GOT3 (cell line): ENCODE measurements at places on chromosomes 11 and 22.

GRCh38 chr11:45664376-45665205 lies 831 bp downstream of the CHST1 start:
- no peak for DNase-seq

GRCh38 chr11:85699957-85700741 lies 14.2 kb upstream of the CCDC89 start:
- no peak for DNase-seq

DNA sequence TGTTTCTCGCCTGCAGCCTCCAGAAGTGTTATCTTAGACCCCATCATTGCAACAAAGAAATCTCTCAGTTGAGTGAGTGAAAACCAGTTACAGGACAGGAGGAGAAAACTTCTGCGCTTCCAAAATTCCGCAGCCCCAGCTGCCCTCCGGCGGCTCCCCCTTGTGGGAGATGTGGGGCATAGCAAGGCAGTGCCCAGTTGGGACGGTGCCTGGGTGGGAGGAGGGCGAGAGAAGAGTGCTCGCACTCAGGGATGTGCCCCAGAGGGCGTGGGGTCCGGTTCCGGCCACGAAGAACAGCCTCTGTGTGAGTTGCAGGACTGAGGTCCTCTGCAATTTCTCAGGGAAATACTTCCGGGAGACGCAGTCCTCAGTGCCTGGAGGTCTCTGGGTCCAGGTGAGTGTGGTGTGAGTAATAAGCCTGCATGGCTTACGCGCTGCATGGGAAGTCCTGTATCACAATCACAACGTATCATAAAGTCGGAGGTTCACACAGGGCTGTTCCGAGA lies 87.0 kb upstream of the BLID start:
- DNase-seq: peak; percentile 11

- no peak for DNase-seq
Observed at GRCh38 chr11:133921513-133921912, 35.3 kb downstream of the IGSF9B start.

DNA sequence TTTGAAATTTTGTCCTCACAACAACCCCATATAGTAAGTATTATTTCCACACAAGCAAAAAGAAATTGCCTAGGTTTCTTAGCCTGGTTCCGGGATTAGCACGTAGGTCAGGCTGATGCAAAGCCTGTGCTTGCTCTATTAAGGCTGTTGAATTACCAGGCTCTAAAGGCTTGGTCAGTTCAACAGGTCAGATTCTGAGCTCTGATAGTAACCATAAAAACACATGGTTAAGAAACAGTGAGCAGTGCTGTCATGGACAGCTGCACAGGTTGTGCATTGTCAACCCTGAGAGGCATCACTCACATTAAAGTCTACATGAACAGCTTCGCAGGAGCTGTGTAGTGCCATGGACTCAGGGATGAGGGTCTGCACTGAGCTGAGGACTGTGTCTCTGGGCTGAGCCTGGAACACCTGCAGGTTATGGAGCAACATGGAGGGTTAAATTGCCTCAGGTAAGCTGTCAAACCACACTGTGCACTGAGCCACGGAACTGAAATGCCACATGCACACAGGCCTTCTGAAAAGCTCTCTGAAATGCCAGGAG lies 98.0 kb downstream of the PIWIL4 start:
- DNase-seq: no peak

DNA sequence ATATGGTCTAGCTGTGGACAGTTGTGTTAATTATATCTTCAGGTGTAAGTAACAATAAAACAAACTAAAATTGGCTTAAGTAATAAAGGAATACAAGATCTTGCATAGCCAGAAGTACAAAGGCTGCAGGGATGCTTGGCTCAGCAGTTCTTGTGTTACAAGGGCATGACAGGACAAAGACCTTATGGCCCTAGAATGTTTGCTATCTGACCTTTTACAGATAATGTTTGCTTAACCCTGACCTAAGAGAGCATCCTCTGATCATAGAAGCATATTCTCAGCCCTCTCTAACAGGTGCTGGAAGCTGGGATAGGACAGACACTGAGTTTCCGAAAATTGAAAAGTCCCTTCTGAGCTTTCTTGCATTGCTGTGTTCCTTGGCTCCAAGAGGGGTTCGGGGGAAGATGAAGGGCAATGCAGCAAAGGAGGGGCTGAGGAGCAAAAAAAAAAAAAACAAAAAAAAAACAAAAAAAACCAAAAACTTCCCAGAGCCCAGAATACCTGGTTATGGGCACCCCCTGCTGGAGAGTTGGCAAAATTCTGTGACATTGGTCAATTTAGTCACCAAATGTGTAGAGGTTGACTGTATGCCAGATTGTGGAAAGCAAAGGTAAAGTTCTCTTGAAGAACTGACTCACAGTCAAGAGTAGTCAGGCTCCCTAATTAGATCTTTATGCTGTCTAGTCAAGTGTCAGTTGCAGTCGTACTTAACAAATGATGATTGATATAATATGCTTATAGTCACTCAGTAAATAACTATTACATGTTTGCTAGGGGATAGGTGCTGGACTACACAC lies 10.4 kb upstream of the HIKESHI start:
- DNase-seq: no peak

DNA sequence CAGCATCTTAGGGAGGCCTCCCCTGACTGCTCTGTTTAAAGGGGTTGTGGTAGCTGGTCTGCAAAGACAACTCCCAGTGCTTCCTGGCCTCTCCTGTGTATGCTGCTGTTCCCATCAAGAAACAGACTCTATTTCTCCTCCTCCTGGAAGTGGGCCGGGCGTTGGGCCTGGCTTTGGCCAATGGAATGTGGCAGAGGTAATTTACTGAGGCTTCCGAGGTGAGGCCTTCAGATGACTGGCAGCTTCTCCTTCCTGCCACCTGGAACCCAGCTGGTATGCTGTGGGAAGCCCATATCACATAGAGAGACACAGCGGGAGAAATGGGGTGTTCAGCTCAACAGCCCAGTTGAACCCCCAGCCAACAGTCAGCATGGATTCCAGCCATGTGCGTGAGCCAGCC lies 25.1 kb upstream of the EIF3D start:
- DNase-seq: no peak

DNA sequence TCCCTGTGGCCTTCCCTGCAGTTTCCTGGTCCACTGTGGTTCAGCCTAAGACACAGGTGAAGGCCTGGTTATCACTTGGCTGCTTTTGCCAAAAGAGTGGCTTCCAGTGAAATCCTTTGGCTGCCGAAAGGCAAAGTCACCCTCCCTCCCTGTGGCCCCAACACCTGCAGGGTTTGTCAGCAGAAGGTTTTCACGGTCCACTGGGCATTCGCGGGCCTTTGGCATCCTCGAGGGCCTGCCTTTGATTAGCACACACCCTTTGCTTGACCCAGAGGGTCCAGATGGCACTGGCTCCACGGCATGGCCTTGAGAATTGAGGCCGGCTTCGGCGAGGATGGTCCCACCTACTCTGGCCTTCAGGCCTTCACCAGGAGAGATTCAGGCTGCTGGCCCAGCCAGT lies 35.3 kb downstream of the RTN4R start:
- DNase-seq: no peak

DNA sequence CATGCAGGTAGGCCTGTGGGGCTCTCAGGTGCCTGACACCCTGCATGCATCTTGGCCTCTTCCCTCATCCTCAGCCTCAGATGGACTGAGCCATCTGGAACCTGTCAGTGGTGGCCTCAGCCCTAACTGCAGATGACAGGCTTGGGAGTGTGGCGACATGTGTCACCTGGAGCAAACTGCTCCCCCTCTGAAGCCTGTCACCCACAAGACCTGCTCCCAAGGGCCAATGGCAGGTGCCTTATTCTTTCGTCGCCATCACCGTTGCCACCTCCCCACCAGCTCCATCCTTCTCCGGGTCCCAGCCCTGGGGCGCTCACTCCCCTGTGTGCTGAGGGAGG lies 3.6 kb upstream of the SEPTIN5 start:
- DNase-seq: no peak

DNA sequence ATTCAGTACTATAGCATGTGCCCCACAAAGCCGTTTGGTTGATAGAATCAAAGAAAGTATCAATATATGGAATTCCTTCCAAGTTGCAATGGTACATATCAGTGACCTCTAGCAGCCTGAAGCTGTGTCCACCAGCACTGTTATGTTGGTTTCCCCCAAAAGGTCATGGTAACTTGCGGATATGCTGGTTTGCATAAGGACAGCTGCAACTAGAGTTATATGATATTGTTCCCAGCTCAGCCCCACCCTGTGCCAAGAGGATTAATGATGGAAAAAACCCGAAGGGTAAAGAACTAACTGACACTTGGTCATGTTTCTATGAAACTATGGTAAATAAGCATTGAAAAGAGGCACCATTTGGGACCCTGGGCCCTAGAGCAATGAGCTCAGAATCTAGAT lies 93.5 kb downstream of the PDHX start:
- DNase-seq: no peak

DNA sequence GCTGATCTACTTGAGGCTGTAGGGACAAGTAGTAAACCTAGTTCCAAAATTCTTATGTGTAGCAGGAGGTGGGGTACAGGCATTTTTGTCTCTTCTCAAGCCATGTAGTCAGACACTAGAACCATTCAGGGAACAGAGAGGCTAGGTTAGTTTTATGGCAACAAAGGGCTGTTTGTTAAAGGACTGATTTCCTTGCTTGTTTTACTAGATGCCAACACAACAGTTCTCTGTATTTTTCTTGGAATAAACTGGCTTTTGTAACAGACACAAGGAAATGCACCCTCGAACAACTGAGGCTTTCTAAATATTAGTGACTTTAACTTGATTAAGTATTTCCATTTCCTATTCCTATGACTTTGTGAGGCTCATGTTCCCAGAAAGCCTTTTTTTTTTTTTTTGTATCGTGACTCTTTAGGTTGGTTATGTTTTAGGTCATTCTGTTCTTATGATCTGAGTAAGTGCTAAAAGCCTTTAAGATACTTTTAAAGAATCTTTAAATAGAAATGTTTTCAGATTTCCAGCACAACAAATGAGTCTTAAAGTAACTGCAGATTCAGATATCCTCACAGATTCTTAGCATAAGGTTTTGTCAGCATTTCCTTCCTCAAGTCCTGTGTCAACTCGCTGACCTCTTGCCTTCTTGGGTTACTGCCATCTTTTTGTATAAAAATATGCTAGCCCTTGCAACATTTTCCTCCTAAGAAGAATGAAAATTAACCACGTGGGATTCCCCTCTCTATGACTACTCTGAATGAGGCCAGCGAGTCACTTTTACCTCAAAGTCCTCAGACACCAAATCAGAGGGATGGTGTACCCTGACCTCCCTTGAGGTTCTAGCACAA lies 92.5 kb downstream of the CCDC83 start:
- DNase-seq: no peak

DNA sequence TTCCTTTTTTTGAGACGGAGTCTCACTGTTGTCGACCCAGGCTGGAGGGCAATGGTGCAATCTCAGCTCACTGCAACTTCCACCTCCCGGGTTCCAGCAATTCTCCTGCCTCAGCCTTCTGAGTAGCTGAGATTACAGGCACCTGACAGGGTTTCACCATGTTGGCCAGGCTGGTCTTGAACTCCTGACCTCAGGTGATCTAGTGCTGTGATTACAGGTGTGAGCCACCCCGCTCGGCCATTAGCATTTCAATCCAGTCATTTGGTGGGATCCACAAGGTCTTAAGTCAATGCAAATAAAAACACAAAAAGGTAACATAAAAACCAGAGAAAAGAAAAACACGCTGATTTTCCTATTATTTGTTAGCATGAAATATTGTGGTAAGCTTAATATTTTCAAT lies 1227.2 kb upstream of the TENM4 start:
- no peak for DNase-seq

- DNase-seq: no peak
Observed at GRCh38 chr11:115933564-115933963, 429.3 kb upstream of the CADM1 start.

DNA sequence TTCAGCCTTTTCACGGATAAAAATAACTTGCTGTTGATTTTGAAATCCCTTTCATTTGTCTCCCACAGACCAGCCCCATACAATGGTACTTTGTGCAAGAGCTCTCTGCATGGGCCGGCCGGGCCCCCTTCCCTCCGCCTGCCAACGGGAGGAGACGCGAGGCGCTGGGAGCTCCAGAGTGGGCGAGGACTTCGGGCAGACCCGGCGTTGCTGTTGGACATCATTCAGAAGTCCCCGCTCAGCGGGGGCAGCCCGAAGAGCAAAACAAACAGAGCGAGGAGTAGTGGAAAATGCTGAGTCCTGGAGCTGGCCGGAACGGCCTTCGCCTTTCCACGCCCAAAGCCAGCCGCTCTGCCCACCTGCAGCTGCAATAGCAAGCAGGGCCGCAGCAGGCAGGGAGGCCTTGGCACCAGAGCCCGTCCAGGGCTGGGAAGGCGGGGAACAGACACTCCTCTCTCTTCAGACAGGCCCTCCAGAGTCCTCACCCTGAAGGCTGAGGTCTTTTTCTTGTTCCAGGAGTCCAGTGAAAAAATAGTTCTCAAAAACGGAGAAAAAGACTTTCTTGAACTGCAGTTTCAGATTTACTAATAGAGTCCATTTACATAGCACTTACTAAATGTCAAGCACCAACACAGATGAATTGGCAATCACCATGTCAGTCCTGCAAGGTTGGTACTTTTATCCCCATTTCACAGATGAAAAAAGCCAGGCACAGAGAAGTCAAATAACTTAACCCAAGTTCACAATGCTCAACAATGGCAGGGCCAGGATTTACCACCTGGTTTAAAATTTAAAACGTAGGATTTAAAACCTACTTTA lies 135.5 kb downstream of the ETS1 start:
- DNase-seq: no peak

GRCh38 chr11:109251230-109251629 lies 170.8 kb upstream of the C11orf87 start:
- no peak for DNase-seq

DNA sequence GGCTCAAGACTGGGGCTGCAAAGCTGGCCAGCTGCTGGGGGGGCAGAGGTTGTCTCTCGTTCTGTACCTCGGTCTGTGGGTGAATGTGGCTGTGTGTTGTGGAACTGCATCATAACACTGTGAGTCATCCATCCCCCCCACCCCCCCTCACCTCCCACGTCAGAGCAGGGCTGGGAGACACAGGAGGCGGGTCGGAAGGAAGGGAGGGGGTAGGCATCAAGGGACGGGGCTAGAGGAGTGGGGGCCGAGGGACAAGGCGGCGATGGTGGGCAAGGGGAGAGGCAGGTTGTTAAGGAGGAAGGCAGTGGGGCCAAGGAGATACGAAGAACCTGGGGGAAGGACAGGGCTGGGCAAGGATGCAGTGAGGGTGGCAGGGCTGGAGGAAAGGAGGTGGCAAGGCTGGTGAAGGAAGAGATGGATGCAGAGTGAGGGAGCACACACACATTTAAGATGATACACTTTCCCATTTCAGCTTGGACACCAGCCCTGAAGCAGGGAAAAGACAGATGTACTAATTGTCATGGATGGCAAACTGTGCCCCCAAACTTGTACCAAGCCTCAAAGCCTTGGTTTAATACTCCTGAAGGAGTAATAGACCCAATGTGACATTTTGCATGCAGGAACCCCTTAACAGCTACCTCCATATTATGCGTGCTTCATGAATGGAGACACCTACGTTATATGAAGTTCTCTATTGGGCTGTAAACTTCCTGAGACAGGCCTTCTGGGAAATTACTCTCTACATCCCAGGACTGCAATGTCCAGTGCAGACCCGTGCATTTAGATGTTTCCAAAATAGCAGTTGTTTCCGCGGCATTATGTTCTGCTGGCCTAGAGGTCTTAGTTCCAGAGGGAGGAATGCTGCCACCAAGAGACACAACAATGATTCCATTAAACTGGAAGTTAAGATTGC lies at the start of gene YPEL4:
Gene YPEL4 (minus strand): TSS at position 87 of the 913 bp plus-strand sequence. CDS start 2,805 bp downstream, outside the sequence.
- DNase-seq: no peak
